ENCODE measurements at places on chromosomes 1 and 21.

- no peak for DNase-seq
Observed at GRCh38 chr1:29362764-29363163, 126.4 kb downstream of the PTPRU start.

GRCh38 chr1:56526571-56527174 is 52.7 kb downstream of the PLPP3 start:
- no peak for DNase-seq

GRCh38 chr21:37742532-37742931 is 173.7 kb downstream of the KCNJ6 start:
- DNase-seq, result no peak

- no peak for DNase-seq
Observed at GRCh38 chr1:5857508-5858090, 134.6 kb downstream of the NPHP4 start.

- no peak for DNase-seq
Observed at GRCh38 chr1:235675152-235675890, 25.7 kb upstream of the GNG4 start.

DNA sequence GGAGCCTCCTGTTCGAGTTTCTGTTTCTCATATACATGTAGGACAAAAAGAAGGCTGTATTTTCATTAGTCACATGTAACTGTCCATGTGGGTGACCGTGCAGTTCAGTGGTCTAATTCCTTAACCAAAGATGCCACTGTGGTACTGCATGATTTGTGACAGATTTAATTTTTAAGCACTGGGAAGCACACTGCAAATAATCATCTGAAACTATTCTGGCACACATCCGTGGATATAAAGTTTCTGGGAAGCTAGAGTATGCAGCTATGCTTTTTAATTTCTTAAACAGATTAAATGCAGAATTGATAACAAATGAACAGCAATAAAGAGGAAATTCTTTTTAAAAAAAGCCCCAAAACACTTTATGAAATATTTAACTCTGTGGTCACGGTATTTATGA is 254.8 kb downstream of the LMO4 start:
- DNase-seq, result no peak

DNA sequence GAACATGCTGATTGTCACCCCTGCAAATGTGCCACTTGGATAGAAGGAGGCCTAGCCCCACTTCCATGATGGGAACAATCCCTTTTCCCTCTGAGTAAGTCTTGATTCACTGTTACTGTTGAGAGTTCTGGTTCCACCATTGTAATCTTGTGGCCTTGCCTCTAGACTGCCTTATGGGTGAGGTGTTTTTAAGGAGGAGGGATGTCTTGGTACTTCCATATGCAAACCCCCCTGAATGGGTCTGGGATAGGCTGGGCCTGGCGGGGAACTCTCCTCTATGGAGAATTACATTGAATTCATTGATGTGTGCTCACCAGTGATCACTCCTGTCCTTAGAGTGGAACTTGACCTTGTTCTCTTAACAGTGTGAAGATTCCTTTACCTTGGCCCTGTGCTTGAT is 5.8 kb downstream of the GALNT2 start:
- no peak for DNase-seq

GRCh38 chr1:938711-939489 is 15.2 kb downstream of the SAMD11 start:
- DNase-seq, result no peak

GRCh38 chr1:5343256-5344020 is 648.8 kb downstream of the NPHP4 start:
- DNase-seq, result no peak

DNA sequence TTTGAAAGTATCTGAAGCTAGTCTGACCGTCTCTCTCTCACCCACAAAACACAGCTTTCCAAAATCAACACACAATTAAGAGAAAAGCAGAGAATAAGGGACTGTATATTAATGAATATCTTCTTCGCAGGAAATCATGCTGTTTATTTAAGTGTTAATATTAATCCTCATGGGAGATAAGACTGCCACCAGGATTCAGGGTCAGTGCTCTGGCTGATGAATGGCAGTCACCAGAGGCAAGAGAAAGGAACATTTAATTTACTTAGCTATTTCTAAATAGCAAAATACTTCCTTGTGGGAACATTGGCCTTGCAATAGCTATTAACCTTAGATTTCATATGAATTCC is 2.2 kb downstream of the SCYL3 start:
- DNase-seq, result no peak

DNA sequence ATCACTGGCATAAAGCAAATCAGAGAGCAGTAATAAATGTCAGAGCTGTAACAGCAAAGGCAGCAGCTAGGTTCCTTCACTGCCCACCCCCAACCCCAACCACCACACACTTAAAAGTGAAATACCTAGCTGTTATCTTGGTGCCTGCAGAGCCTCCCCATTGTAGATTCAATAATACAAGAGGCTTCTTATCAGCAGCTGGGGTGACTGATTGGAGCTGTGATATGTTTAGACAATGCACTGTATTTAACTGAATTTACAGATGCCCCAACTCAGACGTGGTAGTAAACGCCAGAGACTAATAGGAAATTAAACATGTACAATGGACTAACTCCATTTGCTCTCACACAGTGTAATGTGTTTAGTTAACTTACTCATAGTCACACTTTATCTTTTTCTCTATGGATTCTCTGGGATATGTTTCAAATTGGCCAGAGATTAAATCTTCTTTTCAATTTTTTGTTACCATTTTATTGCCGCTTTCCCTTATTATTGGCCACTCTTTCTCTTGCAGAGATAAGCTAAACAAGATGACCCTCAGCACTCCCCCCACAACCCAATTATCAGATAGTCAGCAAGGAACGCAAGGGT is 117.1 kb downstream of the ESRRG start:
- no peak for DNase-seq

DNA sequence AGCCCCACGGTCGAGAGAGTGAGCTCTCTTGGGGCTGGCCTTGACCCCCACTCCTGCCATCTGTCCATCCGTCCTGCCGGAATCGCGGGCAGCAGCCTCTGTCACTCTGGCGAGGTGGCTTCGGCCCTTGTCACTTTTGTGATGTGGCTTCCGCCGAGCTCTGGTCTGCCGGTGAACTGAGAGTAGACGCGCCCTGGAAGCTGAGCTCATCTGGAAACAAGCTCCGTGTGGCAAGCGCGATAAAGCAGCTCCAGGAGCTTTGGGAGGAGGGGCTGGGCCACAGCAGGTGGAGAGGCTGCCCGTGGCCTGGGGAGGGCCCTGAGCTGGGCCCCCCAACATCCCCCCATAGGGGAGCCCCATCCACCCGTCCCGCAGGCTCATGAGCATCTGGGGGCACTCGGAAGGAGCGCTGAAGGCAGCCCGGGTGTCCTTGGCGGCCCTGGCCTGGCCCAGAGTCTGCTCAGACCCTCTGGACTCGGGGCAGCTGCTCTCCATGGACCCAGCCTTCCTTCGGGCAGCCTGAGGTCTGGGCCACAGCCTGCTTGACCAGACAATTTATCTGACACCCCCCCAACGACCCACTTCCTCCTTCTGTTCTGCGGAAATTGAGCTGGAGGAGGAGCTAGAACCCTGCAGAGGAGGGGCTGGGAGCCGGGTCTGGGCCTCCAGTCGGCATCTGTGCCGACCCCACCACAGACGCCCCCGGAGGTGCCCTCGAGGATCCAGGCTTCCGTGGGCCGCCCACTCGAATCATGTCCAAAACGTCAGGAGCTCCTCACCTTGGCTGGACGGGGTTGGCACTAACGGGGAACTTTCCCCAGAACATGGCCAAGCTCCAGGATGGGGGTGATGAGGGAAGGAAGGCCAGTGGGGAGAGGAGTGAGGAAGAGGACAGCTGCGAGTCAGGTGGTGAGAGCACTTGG is 59.1 kb downstream of the SLC19A1 start:
- peak; percentile 64 for DNase-seq

GRCh38 chr1:50458507-50458906 is 35.3 kb upstream of the DMRTA2 start:
- DNase-seq, result no peak

- no peak for DNase-seq
Observed at GRCh38 chr1:25573961-25574360, 30.6 kb downstream of the LDLRAP1 start.

DNA sequence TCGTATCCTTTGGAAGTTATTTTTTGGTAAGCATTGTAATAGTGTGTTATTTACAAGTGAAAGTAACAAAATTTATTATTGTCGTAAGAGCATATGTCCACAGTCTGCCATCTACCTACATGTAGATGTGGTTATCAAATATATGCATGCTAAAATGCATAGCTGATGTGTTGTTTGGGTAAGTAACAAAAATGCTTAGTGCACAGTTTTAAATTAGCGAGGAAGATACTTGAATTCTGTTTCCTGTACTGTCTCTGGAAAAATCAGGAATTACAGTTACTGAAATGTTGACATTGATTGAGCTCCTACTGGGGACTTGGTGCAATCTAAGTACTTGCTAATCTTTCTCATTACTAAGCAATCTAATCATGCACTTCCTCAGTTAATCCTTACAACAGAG is 14.3 kb downstream of the WDR64 start:
- DNase-seq, result no peak

GRCh38 chr1:176543360-176544129 is 80.6 kb downstream of the PAPPA2 start:
- no peak for DNase-seq
